ENCODE measurements at places on chromosomes 4 and X. TPM values are rescaled to one million over a fixed set of nuclear protein-coding genes. Genes with fewer than 3 reads are reported as not detected.

GRCh38 chr4:72449705-72450104 is 119.3 kb downstream of the ADAMTS3 start:
- no peak for DNase-seq

DNA sequence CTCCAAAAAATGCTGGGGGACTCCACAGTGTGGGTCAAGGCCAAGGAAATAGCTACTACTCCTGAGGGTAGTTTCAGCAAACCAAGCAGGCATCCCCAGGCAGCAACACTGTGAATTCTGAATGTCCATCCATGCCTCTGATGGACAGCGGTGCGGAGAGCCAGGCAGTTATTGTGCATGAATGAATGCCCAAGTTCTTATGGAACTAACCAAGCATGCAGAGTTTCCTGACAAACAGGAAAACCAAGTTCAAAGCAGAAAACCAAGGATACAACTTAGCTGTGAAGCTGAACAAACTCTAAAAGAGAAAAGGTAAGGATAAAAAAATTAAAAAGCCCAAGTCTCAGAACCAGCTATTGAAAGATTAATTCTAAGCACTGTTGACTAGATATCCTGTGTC is 642.6 kb upstream of the HS3ST1 start:
- DNase-seq = no peak

GRCh38 chr4:168380290-168380689 is 61.7 kb upstream of the DDX60 start:
- DNase-seq = no peak

GRCh38 chr4:115272594-115272993 is 159.2 kb upstream of the NDST4 start:
- DNase-seq = peak; percentile 6

DNA sequence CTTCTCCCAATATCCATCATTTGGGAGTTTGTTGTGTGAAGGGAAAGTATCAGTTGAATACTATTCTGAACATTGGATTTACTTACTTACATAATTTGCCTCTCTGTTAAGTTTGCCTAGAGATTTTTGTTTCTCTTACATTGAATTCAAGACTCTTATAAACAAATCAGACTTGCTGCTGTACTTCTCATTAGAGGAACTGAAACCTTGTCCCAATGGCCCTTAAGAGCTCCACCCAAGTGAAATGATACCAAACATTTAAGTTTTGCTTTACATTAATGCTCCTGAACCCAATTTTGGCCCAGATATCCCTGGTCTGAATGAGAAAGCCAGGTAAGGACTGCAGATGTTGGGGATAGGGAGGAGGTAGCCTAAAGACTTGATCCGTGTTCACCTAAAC is 32.0 kb downstream of the HAND2 start:
- no peak for DNase-seq

DNA sequence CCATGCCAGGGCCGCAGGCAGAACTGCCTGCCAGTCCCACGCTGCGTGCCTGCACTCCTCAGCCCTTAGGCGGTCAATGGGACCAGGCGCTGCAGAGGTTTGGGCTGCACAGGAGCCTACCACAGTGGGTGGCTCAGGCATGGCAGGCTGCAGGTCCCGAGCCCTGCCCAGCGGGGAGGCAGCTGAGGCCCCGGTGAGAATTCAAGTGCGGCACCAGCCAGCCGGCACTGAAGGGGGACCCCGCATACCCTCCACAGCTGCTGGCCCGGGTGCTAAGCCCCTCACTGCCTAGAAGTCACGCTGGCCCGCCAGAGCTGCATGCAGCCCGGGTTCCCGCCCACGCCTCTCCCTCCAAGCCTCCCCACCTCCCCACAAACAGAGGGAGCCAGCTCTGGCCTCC is 302.5 kb upstream of the UGT8 start:
- no peak for DNase-seq

GRCh38 chr4:3186609-3187008 is 62.4 kb upstream of the MSANTD1 start:
- no peak for DNase-seq

The PF4V1 gene
- not detected for total RNA-seq

The HOPX gene
- total RNA-seq = 0.26 TPM

The GATA1 gene
- total RNA-seq = not detected
